ENCODE measurements at places on chromosomes 7 and 10. TPM values are rescaled to one million over a fixed set of nuclear protein-coding genes. Genes with fewer than 3 reads are reported as not detected.

- no peak for DNase-seq
These were observed 25.9 kb downstream of the VAX1 start for GRCh38 chr10:117112220-117112619.

The TMEM196 gene
- polyA plus RNA-seq: not detected

- no peak for DNase-seq
These were observed 19.8 kb downstream of the CREB5 start for GRCh38 chr7:28432105-28432504.

DNA sequence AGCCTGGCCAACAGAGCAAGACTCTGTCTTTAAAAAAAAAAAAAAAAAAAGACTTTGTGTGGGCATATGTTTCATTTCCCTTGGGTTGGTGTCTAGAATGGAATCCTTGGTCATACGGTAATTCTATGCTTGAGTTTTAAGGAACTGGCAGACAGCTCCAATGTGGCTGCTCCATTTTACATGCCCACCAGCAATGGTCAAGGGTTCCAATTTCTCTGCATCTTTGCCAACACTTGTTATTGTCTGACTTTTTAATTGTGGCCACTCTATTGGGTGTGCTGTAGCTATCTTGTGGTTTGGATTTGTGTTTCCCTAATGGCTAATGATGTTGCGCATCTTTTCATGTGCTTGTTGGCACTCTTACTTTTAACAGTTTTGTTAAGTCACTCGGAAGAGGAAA lies 57.6 kb downstream of the BRI3 start:
- no peak for DNase-seq

DNA sequence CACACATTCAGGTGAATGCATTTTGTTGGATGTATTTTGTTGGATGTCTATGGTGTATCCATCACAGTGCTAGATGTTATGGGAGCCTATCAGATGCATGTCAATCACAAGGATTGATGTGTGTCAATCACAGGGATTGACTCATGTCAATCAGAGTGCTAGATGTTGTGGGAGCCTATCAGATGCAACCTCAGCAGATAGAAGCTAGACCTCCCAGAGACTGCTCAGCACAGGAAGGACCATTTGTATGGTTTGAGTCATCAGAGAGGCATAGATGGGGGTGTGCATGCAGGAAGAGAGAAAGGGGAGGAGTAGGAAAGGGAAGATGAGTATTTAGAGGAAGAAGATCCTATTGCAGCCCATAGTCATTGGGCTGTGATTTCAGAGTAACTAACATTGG lies 48.3 kb upstream of the PITRM1 start:
- DNase-seq: no peak

DNA sequence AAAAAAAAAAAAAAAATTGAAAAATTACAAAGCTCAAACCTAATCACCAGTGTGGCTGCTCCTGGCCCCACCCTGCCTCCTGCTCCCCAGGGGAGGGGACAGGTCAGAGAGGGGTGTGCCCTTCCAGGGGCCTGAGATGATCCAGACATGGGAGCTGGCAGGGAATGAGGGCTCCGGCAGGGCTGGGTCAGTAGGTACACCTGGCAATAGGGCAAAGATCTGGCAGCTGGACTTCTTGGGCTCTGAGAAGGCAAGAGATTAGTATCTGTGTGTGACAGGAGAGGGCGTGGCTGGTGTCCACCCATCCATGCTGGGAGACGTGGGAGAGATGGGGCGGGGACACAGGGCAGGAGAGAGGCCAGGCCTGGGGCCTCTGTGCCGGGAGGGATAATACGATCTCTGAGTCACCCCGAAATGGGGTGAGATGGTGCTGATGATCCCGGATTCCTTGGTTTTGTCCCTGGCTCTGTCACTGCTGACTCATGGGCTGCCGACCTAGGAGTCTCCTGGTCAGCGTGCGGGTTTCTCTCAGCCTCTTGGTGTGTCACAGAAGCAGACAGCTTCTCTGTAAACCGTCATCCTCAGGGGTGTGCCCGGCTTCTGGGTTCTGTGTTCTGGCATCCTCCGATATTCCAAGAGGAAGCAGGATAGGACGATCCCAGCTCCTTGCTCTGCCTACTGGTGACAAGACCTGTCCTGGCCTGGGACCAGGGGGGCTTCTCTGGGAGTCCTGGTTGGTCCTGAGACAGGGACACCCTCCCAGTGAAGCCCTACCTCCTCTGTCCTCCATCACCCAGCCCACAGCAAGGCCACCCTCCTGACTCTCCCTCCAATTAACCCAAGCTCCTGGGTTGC lies 8.2 kb upstream of the CLDN4 start:
- no peak for DNase-seq

DNA sequence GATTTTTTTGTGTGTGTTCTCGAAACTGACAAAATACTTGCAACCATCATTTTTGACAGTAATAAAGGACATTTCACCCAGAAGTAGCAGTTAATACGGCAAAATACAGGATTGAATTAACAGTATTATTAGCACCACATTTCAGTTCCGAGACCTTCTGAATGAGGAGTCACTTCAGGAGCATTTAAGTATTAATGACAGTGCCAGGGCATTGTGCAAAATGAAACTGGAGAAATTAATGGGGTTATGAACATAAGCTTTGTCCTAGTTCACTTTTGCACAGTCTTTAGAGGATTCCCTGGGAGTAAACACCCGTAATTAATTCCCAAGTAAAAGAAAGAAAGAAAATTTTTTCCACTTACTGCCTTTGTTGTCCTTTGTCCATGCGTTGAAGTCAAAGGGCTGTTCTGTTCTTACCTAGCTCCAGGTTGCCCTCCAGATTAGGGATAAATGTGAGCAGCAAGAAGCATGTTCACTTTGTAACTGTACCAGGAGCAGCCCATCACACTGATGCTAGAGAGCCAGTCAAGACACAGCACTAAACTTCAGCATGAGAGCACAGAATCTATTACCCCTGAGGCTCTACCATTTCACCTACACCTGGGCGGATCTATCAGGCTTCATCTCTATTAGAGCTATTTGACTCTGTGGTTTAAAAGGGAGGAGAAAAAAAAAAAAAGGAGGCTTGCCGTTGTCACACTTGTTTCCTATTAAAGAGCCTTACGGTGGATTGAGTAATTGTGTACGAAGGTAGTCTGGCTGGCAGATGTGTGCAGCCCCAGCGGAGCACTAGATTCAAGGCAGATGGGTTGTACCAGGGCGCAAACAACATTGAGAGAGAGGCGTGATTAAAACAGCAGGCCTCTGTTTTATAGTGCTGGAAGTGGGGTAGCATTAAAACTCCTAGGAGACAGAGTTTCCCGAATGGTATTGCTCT lies 297.8 kb upstream of the SEMA3A start:
- no peak for DNase-seq

DNA sequence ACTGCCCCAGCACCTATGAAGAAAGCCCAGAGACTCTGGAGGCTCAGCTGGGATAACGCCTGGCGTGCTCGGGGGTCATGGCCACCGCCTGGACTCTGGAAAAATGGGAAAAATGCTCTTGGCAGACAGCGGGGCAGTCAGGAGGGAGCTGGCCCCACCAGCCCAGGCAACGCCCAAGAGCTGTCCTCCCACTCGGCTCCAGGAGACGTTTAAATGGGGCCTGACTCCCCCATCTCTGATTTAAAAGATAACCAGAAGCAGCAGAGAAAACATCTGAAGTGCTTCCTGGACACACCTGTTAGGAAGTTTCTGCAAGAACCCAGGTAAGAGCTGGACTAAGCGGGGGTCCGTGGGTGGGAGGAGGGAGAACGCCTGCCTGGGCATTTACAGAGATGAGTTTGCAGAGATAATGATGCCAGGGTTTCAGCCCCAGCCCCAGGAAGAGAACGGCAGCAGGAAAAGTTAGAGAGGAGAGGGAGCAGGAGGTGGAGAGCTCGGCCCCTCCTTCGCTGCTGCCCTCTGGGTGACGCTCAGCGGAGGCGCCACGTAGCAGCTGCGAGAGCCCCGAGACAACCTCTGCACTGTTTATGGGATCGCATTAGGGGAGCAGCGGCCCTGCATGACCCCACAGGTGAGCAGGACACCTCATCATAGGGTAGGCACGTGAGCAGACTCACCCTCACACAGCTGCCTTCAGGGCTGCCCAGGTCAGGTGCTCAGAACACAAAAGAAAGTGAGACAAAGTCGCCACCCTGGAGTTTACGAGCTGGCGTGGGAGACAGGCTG lies 83.5 kb upstream of the INSIG1 start:
- no peak for DNase-seq

DNA sequence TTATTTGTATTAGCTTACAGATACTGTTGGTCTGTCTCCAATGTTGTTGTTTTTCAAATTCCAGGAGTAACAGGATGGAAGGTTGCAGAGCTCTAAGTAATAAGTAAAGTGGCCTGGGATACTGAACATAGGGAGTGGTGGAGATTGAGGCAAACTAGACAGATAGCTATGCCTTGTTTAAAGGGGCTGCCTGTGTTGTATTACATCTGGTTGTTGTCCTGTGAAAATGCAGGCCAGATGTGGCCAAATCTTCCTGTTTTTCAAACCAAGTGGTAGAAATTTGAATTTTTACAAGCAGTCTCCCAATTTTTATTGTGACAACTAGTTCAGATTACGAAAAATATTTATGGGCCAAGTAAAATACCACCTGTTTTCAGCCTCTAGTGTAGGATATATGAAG lies 33.5 kb downstream of the BICC1 start:
- no peak for DNase-seq

- DNase-seq: peak; percentile 27
These were observed 43.5 kb downstream of the VTI1A start for GRCh38 chr10:112490545-112490944.

DNA sequence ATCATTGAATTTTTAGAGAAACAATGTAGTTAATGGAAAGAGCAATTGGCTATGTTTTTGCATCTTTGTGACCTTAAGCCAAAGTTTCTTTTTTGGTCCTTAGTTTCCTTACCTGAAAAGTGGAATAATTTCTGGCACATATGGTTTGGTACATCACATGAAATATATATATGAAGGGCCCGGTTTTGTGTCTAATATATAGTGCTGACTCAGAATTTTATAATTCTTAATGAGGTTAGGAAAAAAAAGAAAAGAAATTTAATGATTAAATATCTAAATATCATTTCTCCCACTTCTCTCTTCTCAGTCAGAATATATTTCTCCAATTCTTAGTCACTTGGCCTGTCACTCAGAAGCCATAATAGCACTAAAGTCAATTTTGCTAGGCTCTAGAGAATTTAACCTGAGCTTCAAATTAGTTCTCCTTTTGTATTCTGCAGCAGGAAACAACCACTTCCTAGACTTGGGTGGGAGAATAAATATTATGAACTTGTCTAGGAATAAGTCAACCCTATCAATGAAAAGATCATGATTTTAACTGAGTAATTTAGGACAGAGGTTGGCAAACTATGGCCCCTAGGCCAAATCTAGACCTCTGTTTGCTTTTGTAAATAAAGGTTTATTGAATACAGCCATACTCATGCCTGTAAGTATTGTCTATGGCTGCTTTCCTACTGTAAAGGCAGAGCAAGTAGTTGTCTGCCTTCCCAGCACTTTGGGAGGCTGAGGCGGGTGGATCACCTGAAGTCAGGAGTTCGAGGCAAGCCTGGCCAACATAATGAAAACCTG lies 34.6 kb downstream of the PPP1R9A start:
- DNase-seq: no peak

Measured in heart left ventricle (tissue), 16 donors.